ENCODE measurements at places on chromosomes 12 and 14.

- no peak for DNase-seq
These were observed 86.5 kb upstream of the SLC38A2 start for GRCh38 chr12:46459111-46459510.

DNA sequence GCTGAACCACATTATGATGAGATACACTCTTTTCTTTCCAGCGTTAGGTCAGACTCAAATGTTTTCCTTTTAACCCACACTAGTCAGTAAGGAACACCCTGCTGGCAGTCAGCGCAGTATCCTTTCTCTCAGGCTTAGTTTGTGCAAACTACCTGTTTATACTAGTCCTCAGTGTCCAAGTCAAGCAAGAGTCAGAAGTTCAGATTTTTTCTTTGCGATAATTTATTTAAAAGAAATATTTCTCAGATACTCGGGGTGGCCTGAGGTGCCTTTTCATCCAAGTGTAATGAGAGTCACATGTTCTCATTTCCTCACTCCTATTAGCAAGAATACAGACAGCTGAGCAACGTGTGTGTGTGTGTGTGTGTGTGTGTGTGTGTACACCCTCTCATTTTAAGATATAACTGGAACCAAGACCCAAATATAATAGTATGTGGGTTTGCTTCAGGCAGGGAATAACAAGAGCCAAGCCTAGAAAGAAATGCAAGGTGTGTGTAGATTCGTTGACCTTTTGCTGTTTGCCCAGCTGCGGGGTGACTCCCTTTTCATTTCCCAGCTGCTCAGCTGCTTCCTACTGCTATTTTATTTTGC lies 182.7 kb downstream of the KICS2 start:
- peak; percentile 95 for DNase-seq

- DNase-seq = no peak
These were observed 179.7 kb downstream of the RAD51B start for GRCh38 chr14:67999290-67999689.

- DNase-seq = no peak
These were observed 71.0 kb downstream of the LIN52 start for GRCh38 chr14:74155749-74156148.

Data from NCI-H774 (cell line).